Urinary bladder (tissue), 4 donors: ENCODE measurements at places on chromosomes 5 and 9. TPM values are rescaled to one million over a fixed set of nuclear protein-coding genes. Genes with fewer than 3 reads are reported as not detected.

PCDH1 gene
- total RNA-seq: 21.1 TPM

ADAMTS13 gene
- total RNA-seq: 1.8 TPM

GRM6 gene
- total RNA-seq: not detected

PRDM9 gene
- not detected for total RNA-seq

GPX3 gene
- total RNA-seq: 8.6 TPM

INIP gene
- 25.9 TPM for total RNA-seq

IFNA8 gene
- not detected for total RNA-seq

RNF208 gene
- total RNA-seq: not detected

MYOT gene
- total RNA-seq: 17.2 TPM

PPP3R2 gene
- 0.21 TPM for total RNA-seq

TMEM38B gene
- 15.0 TPM for total RNA-seq

CKMT2 gene
- 6.9 TPM for total RNA-seq

SLC6A7 gene
- not detected for total RNA-seq

EIF4E1B gene
- not detected for total RNA-seq

TMEFF1 gene
- total RNA-seq: 2.0 TPM

CENPP gene
- 20.9 TPM for total RNA-seq

GGTA1 gene
- 10.2 TPM for total RNA-seq

HSPA9 gene
- 159 TPM for total RNA-seq

SPATA31C1 gene
- total RNA-seq: 0.16 TPM

TAS2R1 gene
- not detected for total RNA-seq

UCK1 gene
- total RNA-seq: 7.3 TPM

KDM3B gene
- total RNA-seq: 68.7 TPM

AFAP1L1 gene
- total RNA-seq: 27.9 TPM

ESM1 gene
- total RNA-seq: 1.8 TPM

GDA gene
- total RNA-seq: 5.4 TPM

FCN2 gene
- not detected for total RNA-seq

PLEKHG4B gene
- total RNA-seq: 3.7 TPM

EMB gene
- total RNA-seq: 12.7 TPM

SLC46A2 gene
- total RNA-seq: 3.1 TPM

HAVCR1 gene
- 0.90 TPM for total RNA-seq

GRHPR gene
- total RNA-seq: 52.2 TPM

EQTN gene
- total RNA-seq: 0.74 TPM

GRIN3A gene
- 0.79 TPM for total RNA-seq

WNK2 gene
- 4.8 TPM for total RNA-seq

FBP2 gene
- 2.2 TPM for total RNA-seq

FIBCD1 gene
- 0.16 TPM for total RNA-seq

SARDH gene
- 4.9 TPM for total RNA-seq

C5orf34 gene
- 9.7 TPM for total RNA-seq

HTR1A gene
- not detected for total RNA-seq

DOCK8 gene
- total RNA-seq: 12.5 TPM

CEP78 gene
- 54.3 TPM for total RNA-seq

LTC4S gene
- total RNA-seq: 1.8 TPM

BTNL8 gene
- total RNA-seq: not detected

PLAC8L1 gene
- not detected for total RNA-seq

CDC20B gene
- not detected for total RNA-seq

UIMC1 gene
- total RNA-seq: 48.9 TPM

CACFD1 gene
- 5.9 TPM for total RNA-seq

CTNND2 gene
- total RNA-seq: 1.4 TPM

PRR16 gene
- total RNA-seq: 7.6 TPM

SPATA31D4 gene
- total RNA-seq: not detected

WHRN gene
- total RNA-seq: 2.4 TPM

RLN2 gene
- total RNA-seq: not detected

NR2F1 gene
- 64.8 TPM for total RNA-seq

RUFY1 gene
- total RNA-seq: 38.0 TPM
